CD4-positive, alpha-beta T cell treated with Interleukin-15 for 1 hour (primary cell): ENCODE measurements at places on chromosomes 5 and 9.

DNA sequence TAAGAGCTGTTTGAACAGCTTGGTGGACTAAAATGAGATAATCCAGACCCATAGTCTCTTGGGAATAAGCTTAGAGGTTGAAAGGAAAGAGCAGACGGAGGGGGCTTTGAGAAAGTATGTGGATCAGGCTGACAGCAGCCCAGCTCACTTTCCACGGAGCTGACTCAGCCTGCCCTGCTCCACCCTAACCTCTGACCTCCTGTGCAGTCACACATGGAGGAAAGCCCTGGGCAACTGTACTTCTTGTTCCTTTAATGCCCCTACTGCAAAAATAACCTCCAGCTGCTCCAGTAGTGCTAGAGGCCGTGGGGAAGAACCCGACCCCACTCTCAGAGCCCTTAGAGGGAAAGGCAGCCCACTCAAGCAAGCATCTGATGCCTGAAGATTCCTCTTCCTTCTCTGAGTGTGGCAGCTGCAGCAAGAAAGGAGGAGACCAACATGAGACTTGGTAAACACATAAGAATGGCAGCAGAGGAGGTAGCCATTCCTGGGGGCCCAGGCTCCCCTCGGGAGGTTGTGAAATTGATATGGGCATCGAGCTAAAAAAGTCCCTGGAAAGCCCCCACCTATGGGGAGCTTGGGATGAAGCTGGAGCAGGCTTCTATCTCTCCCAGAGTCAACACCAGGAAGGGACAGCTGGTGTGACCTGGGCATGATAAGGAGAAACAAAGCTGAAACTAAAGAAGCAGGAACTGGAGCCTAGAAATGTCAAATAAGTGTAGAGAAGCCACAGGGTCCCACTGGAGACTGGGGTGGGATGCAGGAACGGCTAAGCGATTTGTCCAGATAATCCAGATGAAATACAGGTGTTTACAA is 204.3 kb downstream of the PIK3R1 start:
- no peak for DNase-seq

- no peak for DNase-seq
These were observed 516.6 kb upstream of the DAB2 start for GRCh38 chr5:39941416-39941815.

- DNase-seq = no peak
These were observed 24.6 kb downstream of the PIK3R1 start for GRCh38 chr5:68240202-68240601.

DNA sequence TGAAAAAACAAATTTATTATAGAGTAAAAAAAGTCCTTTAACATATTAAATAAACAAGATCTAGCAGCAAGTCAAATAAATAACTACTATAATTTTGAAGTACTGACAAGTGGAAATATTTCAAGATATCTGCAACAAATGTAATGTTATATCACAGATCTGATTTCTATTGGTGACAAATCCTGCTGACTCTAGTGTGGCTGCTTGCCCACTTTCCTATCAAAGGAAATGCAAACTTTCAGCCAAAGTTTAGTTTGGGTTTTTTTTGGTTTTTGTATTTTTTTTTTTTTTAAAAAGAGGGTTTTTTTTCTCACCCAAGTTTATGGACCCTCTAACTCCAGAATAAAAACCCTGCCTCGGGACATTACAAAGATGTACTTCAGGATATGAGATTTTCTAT is 12.9 kb downstream of the ADRA1B start:
- DNase-seq = no peak

GRCh38 chr5:134477462-134478245 is 47.8 kb upstream of the JADE2 start:
- DNase-seq = no peak

GRCh38 chr5:111672099-111672498 is 84.9 kb downstream of the NREP start:
- DNase-seq = no peak

DNA sequence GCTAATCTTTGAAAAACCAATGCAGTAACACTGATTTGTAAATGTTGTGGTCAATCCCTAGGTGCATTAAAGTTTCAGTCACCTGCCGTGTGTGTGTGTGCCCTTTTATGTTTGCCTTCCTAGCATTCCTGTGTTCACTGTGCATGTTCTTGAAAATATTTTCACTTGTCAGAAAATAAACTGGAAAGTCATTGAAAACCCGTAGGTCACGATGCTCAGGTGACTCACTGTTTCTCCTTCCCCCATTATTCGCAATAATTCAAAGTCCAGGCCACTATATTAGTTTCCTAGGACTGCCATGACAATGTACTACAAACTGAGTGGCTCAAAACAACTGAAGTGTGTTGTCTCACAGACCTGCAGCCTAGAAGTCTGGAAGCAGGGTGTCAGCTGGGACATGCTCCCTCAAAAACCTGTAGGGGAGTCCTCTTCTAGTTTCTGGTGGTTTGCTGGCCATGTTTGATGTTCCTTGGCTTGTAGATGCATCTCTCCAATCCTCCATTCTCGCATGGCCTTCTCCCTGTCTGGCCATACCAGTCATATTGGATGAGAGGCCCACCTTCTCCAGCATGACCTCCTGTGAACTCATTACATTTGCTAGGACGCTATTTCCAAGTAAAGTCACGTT is 29.3 kb downstream of the MARVELD2 start:
- no peak for DNase-seq

- DNase-seq = no peak
These were observed 89.8 kb upstream of the ELL2 start for GRCh38 chr5:96051401-96051830.

- DNase-seq = no peak
These were observed 298.8 kb downstream of the NSG2 start for GRCh38 chr5:174344335-174344734.

DNA sequence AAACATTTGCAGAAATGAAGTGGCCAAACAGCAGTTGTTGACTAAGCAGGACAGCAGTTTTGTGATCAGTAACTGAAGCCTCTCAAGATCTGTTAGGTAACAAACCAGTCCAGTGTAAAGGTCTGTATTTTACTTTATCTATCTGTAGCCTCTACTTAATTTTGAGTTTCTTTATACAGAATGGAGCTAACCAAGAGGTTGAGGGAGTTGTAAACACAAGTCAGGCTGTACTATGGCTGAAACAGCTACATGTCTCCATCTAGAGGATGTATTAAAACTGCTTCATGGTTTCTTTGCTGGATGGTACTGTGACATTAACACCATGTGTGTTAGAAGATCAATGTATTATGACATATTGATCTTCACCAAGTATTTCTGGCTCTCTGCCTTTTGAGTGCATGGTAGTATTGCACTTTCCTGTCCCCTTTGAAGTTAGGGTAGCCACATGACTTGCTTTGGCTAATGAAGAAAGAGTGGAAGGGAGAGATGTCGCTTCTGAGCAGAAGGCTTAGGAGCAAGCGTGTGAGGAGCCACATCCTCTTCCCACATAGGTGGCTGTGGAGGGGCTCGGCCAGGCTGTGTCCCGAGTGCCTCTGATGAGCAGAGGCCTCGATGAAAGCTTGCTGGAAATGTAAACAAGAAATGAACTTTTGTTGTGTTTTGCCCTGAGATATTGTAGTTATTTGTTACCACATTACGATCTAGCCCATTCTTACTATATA is 105.6 kb upstream of the PCA3 start:
- DNase-seq = no peak

DNA sequence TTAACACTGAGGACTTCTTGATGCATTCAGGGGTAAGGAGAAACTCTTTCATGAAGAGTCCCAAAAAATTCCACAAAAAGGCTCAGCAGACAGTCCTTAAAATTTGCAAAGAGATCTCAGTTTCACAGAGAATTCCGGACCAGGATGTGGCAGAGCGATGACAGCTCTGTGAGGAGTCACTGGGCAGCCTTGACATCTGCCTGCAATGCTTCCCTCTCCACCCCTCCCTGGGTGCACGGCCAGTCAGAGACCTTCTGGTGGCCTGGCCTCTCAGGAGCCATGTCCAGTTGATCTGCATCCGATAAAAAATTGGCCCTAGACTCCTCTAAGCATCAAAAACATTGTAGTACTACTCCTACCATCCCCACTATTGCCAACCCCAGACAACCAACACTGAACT is 76.8 kb downstream of the MACROH2A1 start:
- DNase-seq = no peak

GRCh38 chr5:62606878-62607277 is 28.3 kb downstream of the LRRC70 start:
- no peak for DNase-seq

DNA sequence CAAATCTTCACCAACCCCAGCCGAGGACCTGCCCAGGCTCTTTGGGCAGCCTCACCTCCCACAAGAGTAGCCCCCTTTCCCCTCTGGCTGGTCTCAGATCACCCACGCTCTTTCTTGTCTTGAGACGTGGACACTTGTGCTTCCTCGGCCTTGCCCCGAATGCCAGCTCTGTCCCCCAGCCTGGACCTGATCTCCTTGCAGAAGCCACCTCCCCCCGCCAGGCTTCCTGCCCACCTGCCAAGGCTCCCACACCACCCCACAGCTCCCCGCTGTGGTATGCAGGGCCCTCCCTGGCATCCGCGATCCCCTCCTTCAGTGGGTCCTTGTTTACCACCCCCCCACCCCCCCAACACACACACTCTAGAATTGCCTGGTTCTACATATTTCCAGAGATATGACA is 133.7 kb downstream of the ROR2 start:
- no peak for DNase-seq

DNA sequence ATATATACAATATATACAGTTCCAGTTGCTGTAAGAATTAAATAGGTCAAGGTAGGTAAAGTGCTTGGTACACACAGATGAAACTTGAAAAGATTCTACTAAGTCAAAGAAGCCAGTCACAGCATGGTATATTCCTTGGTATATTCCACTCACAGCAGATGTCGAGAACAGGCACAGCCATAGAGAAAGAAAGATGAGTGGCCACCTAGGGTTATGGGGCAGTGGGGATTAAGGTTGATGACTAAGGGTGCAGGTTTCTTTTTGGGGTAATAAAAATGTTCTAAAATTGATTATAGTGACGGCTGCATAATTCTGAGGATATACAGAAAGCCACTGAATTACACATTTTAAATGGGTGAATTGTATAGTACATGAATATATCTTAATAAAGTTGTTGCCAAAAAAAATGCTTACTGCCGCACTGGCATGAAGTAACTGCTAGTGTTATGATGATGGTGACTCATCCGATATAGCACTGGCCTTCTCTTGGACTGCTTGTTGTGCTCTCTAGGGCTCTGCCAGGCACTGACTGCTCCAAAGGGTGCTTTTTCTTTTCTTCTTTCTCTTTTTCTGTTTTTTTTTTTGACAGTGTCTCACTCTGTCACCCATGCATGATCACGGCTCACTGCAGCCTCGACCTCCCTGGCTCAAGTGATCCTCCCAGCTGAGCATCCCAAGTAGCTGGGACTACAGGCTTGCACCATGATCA is 23.5 kb downstream of the TBC1D2 start:
- DNase-seq = no peak

DNA sequence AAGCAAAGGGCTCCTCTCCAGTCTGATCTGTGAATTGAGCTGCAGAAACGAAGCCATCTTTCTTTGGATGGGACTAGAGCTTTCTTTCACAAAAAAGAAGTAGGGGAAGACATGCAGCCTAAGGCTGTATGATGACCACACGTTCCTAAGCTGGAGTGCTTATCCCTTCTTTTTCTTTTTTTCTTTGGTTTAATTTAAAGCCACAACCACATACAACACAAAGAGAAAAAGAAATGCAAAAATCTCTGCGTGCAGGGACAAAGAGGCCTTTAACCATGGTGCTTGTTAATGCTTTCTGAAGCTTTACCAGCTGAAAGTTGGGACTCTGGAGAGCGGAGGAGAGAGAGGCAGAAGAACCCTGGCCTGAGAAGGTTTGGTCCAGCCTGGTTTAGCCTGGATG is 82.1 kb downstream of the PIK3R1 start:
- DNase-seq = no peak

DNA sequence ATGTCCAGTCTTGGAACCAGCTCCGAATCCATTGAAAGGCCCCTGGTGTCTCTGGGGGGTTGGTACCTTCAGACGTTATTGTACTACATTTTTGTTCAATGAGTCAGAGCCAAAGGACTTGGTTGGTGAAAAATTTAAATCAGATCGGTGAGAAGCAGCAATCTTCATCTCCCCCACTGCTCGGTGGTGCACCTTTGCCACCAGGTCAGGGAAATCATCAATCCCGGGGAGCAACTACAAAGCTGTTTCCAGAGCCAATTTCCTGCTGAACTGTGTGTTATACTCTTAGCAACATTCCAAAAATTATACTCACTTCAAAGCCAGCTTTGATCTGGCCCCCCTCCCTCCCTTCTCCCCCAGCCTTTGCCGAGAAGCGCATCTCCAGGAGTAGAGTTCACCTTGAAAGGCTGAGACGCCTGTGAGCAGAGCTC is 375.2 kb upstream of the WWC1 start:
- no peak for DNase-seq

DNA sequence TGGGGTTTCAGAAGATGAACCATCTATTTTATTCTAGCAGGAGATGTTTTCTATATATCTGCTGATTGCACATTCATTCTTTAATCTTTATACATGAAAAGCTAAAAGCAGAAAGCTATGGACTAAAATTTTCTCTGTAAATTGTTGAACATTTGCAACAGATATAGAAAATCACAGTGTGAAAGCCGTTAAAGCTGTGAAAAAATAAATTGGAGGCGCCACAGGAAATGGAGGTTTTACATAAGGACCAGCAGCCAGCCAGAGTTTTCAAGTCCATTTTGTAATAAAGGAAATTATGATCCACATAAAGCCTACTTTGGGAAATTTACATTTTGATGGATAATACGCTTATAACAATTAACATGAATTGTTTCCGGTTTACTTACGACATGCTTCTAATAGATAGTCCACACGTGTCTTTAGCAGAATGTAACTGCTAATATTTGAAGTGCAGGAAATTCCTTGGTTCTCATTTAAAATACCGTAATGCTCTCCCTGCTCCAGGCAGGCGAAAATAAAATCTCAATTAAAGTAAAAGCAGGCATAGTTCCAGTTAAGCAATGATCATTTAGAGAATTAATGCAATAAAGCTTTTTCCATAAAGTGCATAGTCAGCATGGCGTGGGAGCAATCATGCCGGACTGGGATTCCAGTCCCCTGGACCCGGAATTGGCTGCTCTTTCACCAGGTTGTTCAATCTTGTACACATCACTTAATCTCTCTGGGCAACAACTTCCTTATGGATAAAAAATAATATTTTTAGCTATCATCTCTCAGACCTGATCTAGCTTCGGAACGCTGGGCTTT is 445.4 kb downstream of the ZNF608 start:
- DNase-seq = no peak

DNA sequence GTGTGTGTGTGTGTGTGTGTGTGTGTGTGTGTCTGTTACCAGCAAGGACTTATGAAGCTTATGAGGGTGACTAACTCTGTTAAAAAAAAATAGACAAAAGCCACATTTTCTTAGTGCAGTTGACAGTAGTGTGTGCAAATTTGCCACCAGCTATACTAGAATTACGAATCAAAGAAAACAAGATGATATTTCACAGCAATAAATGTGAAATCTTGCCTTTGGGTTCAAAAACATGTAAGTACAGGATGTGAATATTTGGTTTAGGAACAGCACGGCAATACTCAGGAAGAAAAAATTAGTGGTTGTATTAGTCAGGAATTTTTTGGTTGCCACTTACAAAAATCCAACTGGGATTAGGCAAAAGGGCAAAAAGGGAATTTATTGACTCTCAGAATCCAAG is 117.4 kb downstream of the NPR3 start:
- no peak for DNase-seq

GRCh38 chr5:94784536-94785505 is 166.4 kb downstream of the SLF1 start:
- DNase-seq = no peak

- no peak for DNase-seq
These were observed 1928.2 kb upstream of the WWC1 start for GRCh38 chr5:166363087-166363760.

GRCh38 chr9:121324316-121324715 is 45.7 kb downstream of the STOM start:
- DNase-seq = no peak

- no peak for DNase-seq
These were observed 36.1 kb downstream of the MRPL36 start for GRCh38 chr5:1763548-1763911.
